ENCODE measurements at places on chromosomes 16 and 17.

- DNase-seq, result peak; percentile 89
Measured at GRCh38 chr17:1515640-1516387, 598 bp downstream of the INPP5K start.

DNA sequence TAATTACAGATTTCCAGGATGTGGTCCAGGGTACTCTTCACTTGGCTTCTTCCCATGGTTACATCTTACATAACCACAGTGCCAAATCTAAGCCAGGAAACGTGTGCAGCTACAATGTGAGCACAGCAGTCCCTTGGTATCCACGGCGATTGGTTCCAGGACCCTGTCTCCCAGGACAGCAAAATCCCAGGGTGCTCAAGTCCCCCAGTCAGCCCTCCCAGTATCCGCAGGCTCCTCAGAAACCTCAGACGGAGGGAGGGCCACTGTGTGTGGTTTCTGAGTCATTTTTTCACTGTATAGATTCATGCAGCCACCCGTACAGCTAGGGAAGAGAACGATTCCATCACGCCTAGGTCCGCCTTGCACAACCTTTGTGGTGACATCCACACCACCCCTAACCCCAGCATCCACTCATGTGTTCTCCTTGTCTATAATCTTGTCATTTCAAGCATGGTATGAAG is 11.1 kb upstream of the ATP2C2 start:
- no peak for DNase-seq

DNA sequence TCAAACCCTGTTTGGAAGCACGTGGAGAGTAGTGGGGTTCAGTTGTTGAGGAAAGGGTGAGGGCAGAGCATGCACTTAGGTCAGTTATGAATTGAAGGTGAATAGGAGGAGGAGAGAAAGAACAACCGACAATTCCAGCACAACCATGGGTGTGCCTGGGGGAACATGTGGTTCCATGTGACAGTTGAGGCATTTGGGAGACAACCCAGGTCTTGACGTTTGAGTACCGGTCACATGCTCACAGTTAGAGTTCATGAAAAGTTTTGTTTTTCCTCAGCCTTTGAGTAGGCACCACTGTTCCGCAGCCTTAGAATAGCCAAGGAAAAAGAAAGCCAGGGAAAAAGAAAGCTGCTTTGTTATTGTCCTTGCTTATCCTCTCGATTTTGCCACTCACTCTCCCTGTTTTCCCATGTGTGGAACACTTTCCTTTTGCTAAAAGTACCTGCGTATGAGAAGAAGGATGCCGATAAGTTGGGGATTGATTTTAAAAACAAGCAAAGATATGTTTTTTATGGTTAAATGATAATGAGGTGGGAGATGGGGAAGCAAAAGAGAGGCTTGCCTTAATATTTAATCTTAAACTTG is 25.6 kb upstream of the ABCC11 start:
- no peak for DNase-seq

DNA sequence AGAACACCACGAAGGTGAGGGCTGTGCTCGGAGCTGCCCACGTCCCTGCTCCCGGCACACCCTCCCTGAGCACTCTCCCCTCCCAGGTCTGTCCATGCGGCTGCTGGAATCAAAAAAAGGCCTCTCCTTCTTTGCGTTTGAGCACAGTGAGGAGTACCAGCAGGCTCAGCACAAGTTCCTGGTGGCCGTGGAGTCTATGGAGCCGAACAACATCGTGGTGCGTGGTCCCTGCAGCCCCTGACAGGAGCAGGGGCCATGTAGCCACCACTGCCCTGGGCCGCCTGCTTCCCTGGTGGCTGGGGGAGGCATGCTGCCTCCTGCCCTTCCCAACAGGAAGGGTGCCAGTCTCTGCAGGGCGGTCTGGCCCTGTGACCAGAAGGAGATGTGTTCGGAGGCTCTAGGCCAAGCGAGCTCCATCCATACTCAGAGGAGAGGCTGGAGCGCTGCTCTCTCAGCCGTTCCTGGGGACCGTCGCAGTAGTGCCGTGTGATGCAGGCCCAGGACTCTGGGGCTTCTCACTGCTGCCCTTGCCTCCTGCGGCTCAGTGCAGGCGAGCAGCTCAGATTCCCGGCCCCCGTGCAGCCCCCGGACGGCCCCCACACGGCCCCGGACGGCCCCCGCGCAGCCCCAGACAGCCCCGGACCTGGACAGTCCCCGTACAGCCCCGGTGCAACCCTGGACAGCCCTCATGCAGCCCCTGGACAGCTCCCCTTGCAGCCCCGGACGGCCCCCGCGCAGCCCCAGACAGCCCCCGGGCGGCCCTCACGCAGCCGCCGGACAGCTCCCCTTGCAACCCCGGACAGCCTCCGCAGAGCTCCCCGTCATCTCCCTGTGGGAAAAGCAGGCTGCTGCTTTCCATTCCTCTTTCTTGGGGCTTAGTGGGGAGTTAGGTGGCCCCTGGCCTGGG is 20.5 kb downstream of the TCF25 start:
- no peak for DNase-seq

- DNase-seq, result no peak
Measured at GRCh38 chr16:24643489-24643888, 86.0 kb upstream of the TNRC6A start.
